Renal cortex interstitium (tissue), 15 donors: ENCODE measurements at places on chromosomes 5 and 9. TPM values are rescaled to one million over a fixed set of nuclear protein-coding genes. Genes with fewer than 3 reads are reported as not detected.

- DNase-seq: no peak
These were observed 37.9 kb upstream of the GZMA start for GRCh38 chr5:55064523-55064922.

Gene SLCO4C1
- polyA plus RNA-seq: 29.1 TPM

GRCh38 chr9:72149231-72149975, at the start of gene GDA:
Gene GDA, plus strand, starts transcription at chr9:72149440. Its CDS starts 120 bp downstream, at chr9:72149560.
- DNase-seq: peak; percentile 12

- DNase-seq: peak; percentile 55
These were observed 1.8 kb upstream of the NTRK2 start for GRCh38 chr9:84667571-84668195.

Gene PCDHGA9
- polyA plus RNA-seq: 6.2 TPM

- no peak for DNase-seq
These were observed 2.7 kb downstream of the TERT start for GRCh38 chr5:1292139-1292538.

- no peak for DNase-seq
These were observed 17.4 kb upstream of the FCN1 start for GRCh38 chr9:134935056-134935640.

Gene CCL27
- 0.59 TPM for polyA plus RNA-seq

DNA sequence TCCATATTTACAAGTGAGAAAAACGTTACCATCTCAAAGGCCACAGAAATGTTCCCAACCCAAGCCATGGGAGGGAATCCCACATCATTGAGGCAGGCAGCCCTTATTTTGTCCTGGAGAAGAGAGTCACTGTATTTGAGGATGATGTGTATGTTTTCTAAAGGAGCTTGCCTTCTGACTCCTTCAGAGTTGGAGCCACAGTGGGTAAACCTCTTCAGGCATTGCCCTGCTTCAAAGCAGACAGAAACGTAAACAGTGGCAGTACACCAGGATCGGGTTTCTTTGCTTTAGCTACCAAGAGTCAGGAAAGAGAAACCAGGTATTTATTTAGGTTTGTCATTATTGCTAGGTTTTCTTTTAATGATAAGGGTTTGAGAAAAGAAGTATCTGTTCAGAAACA, 45.7 kb downstream of the MUSK start:
- no peak for DNase-seq

DNA sequence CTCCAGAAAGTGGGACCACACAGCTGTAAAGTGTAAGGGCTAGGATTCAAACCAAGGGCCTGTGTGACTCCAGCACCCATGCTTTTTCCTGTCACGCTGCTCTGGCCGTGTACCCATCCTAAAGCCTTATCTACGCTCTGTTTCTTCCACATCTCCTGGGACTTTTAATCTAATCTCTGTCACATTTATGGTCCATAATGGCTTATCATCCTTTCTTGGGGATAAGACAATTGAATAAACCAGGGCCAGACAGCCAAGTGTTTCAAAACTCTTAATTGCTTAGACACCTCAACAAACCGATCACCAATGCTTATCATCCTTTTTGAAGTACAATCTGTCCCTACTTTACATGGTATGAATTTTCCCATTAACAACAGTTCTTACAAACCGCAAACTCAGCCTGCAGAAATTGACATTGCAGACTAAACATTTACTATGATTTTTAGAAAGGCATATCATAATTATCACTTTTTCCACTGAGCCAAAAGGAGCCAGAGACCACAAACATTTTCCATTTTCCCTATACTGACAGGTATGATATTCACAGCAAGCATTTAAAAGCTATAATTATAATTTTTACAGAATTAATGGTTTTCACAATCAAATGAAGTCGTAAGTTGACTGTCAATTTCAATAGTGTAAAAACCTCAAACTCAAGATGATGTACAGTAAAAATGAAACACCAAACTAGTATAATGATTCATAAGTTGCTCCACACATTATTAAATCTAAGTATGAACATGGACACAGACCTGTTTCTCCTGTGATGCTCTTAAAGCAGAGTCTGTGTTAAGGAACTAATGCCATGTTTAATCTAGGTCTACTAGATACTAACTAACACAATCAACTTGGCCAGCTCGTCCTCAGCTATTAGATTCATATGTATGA, 99.5 kb downstream of the FBXW11 start:
- DNase-seq: no peak

Gene MAMDC4
- 10.9 TPM for polyA plus RNA-seq

GRCh38 chr9:90432951-90433350, 209.7 kb downstream of the DIRAS2 start:
- DNase-seq: no peak

Gene CNTNAP3B
- polyA plus RNA-seq: 16.7 TPM

DNA sequence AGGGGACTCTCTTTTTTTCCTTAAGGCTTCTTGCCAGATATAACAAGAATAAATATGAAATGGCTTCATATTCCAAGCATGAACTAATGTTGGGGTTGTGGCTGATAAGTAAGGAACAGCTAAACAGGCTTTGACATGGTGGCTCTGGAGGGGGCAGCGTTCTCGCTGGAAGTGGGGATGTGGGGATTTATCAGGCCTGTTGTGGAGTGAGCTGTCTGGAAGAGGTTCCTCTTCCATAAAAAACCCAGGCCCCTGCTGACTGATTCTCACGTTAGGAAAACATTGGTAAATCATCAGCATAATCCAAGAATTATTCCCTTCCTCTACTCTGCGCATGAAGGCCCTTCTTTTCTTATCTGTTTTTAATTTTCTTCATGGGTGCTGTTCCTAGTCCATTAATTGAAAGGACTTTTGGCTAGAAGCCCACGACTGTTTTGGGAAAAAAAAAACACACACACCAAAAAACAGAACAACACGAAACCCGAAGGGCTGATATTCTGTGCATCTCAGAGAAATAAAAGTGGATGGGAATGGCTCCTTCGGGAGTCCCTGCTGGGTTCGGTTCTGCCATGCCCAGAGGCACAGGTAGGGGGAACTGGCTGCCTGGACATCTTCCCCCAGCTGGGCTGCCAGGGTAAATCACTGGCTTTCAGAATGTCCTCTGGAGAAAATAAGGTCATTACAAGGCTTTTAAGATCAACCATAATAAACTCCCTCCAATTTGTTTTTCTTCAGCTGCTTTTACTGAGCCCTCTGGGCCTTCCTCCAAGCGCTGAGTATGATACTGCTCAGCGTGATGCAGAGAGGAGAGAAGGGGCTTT, 297.0 kb downstream of the SLIT3 start:
- no peak for DNase-seq

GRCh38 chr5:154230526-154230925, 40.0 kb downstream of the GALNT10 start:
- DNase-seq: no peak

- no peak for DNase-seq
These were observed 55.8 kb upstream of the ACTBL2 start for GRCh38 chr5:57538341-57538955.

Gene SCGB3A2
- not detected for polyA plus RNA-seq

Gene ADAMTS16
- 64.6 TPM for polyA plus RNA-seq

- no peak for DNase-seq
These were observed 4.8 kb upstream of the FAM240B start for GRCh38 chr9:38724754-38725153.

DNA sequence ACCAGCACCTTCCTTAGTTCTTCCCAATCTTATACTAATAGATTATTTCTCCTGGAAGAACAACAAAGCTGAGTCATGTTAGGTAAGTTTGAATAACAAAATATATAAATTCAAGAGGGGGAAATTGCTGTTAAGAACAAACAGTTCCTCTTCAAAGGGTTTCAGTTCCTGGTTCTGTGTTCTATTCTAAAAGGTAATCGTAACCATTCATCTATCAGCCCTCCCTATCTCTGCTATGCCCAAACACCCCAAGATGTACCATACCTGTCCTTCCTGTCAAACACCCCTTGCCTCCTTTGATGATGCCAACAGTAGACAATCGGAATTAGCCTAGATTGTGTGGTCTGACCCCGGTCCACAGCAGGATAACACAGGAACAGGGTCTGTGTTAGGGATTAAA, 4.2 kb upstream of the RNF180 start:
- DNase-seq: no peak

Gene INSL4
- polyA plus RNA-seq: not detected

Gene PTGER4
- polyA plus RNA-seq: 10.8 TPM

- DNase-seq: no peak
These were observed 115.3 kb downstream of the TLE4 start for GRCh38 chr9:79687131-79687447.

DNA sequence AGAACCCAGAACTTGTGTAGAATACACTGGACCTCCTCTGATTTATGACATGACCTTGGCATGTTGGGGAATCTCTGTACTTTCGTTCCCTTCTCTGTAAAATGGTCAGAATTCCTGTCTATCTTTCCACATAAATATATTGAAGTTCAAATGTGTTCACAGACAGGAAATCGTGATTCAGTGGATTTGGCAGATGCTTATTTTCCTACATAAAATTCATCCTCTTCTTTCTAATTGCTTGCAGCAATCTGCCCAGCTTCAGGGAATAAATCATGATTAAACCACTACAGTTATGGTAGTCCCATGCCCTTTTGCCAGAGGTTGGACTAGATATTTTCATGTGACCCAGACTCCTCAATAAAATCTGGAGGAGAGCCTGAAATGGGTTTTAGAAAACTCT, 52.1 kb upstream of the ARL15 start:
- DNase-seq: no peak

DNA sequence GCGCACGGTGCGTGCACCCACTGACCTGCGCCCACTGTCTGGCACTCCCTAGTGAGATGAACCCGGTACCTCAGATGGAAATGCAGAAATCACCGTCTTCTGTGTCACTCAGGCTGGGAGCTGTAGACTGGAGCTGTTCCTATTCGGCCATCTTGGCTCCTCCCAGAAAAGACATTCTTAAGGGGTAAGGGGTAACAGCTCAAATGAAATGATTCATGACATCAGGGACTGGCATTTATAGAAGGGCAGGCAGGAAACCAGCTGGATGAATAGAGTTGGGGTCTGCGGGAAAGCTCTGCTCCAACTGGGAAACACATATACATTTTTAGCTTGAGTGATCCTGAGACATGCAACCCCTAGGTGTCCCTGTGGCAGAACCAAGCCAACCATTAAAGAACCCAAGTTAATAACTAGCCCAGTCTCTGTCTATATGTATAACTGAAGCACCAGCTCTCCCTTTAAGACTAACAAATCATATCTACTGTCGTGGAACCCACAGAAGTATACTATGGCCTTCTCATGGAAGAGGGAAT, 119.3 kb downstream of the LMNB1 start:
- DNase-seq: no peak

GRCh38 chr9:79630521-79631403, 59.0 kb downstream of the TLE4 start:
- no peak for DNase-seq

Gene FGFR4
- 79.7 TPM for polyA plus RNA-seq

DNA sequence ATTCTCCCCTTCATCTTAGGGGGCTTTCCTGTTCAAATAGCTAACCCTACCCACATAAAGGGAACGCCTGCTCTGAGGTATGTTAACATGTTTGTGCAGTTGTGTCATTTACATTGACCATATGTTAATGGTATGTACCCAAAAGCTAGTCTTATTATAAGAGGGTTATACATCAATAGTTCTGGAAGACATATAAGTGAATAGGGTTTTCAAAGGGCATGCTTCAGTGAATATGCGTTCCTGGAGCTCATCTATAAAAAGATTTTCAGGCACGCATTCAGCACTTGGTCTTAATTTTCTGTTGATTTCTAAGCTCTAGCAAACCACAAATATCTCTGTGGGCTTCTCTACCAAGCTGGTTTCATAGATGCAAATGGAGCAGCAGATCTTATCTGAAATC, 766.1 kb downstream of the IRX1 start:
- DNase-seq: no peak

Gene RUSC2
- polyA plus RNA-seq: 20.9 TPM

GRCh38 chr9:79880626-79881025, 308.9 kb downstream of the TLE4 start:
- DNase-seq: no peak

DNA sequence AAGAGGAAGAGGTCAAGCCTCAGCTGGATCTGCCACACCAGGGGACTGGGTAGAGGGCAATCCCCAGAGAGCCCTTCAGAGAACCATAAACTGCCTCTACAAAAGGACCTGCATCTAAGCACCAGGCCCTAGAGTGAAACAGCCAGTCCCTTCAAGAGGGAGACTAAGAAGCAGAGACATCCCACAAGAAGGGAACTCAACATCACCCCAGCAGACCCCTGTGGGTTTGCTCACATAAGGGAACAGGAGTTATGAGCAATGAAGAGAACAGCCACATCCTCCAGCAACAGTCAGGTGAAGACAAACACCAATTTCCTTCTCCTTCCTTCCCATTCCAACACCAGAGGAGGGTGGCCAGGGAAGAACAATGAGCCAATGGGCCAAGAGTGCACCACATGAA, 48.9 kb downstream of the TNFSF15 start:
- DNase-seq: no peak

Gene ADAMTS12
- polyA plus RNA-seq: 14.9 TPM

DNA sequence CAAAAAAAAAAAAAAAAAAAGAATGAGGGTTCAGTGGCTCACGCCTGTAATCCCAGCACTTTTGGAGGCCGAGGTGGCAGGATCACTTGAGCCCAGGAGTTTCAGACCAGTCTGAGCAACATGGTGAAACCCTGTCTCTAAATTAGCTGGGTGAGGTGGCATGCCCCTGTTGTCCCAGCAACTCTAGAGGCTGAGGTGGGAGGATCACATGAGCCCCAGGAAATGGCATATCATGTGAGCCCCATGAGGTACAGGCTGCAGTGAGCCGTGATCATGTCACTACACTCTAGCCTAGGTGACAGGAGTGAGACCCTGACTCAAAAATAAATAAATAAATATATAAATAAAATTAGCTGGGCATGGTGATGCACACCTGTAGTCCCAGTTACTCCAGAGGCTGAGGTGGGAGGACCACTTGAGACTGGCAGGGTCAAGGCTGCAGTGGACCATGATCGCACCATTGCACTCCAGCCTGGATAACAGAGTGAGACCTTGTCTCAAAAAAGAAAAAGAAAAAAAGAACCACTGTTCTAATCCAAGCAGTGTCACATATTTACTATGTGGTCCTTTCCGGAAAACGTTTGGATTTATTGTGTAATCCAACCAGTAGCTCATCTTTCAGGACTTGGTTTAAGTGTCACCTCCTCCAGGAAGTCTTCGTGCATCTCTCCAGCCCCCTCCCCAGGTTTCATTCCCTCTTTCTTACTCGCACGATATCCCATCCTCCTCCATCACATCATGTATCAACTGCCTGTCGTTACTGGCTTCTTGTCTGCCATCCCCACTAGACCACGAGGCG, 12.3 kb upstream of the SPOUT1 start:
- no peak for DNase-seq

- no peak for DNase-seq
These were observed 304.2 kb downstream of the DNAH5 start for GRCh38 chr5:13640270-13640669.

Gene LOX
- 30.9 TPM for polyA plus RNA-seq

DNA sequence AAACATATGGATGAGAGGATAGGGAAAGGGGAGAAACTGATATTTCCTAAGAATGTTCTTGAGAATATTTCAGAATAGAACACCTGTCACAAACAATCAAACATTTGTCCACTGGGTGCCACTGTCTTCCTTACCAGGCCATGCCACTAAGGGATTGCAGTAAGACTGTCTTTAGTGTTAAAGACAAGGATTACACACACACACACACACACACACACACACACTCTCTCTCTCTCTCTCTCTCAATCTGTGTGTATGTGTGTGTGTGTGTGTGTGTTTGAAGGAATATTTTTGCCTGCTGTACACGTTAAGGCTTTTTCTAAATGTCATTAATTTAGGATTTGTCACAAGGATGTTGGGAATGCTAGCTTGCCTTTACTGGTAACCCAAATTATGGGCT, 54.4 kb downstream of the CCDC192 start:
- no peak for DNase-seq

Gene OR1Q1
- not detected for polyA plus RNA-seq
